Left ventricle myocardium superior (tissue), 1 donor: ENCODE measurements at places on chromosomes 7 and 10.

GRCh38 chr7:100467638-100468373, 3.7 kb upstream of the SPACDR start:
- no peak for DNase-seq

DNA sequence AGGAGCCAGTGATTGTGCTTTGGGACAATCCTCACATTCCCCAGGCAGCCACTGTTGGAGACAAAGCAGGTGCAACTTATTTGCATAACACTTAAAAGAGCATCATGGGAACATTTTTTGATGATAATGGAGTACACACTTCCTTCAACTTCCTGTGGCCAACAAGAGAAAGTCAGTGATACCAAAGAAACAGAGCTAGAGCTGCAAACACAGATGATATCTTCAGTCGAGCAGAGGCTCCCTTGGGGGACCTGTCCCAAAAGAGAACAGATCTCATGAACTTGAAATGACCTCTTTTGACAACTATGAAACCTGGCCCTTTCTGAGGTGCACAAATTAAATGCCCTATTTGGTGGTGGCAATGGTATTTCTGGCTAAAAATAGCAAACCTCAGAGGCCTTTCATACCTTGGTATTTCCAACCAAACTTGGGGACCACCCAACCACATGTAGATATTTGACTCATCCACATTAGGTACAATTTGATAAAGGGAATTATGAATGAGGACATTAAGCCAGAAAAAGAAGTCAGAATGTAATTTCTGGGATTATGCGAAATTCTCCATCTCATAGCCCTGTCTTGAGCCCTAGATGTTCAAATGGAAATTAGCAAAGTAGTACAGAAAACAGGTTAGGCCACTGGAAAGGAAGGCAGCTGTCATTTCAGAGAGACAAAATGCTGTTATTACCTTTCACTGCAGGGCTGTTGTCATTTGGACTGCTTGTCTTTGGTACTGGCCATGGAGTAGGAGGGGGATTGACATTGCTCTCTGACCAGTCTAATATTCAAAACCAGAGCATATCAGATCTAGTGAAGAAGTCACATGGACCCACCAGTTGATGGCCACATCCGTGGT, 146.2 kb downstream of the ICA1 start:
- no peak for DNase-seq

DNA sequence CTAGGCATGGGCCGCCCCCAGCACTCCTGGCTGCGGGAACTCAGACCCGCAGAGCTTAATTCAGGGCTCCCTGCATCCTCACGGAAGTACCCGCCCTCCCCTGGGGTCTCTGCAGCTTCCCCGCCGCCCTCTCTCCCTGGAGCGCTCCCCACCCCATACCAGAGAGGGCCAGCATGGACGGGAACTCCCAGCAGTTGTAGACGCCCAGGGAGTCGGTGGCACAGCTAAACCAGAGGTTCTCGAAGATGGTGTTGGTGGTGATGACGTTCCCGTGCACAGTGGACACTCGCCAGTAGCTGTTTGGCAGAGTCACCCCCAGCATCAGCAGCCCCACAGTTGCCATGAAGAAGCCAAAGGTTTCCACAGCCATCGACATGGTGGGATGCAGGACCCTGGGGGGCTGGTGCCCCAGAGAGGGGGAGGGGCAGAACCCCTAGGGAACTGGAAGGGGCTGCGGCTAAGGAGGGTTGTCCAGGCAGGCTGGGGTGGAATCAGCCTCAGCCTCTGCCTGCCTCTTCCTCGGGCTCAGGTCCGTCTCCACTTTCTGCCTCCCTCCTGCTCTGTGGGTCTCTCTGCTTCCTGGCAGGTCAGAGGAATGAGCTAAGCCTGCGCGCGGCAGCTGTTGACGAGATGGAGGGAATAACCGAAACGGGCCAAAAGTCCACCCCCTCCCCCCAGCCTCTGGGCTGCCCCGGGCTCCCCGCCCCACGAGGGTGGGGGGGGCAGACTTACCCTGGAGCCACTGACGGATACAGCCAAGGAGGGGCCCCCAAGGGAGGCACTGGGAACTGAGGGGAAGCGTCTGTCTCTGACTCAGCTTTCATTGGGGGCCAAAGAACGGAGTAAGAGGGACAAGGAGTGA, at the start of gene CLDN15:
Gene CLDN15, minus strand, starts transcription at position 597 of the 862 bp plus-strand sequence. Its CDS starts 221 bp downstream, at position 376.
- peak; percentile 91 for DNase-seq

DNA sequence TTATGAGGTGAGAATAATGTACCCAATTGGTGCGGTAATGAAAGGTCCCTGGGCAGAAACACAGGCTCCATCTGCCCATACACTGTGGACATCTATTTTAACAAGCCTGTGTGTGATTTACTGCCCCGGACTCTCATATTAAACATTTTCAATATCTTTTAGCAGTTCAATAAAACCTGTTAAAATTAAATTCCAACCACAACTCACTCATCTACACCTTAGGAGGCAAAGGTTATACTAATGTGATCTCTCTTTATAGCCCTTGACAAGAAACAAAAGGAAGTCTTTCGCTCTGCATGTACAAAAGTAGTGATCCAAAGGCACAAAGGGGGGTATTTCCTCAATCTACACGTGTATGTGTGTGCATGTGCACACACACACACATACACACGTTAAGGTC, 186.0 kb downstream of the PARD3 start:
- no peak for DNase-seq

GRCh38 chr7:132292803-132293202, 283.5 kb downstream of the PLXNA4 start:
- DNase-seq = no peak

DNA sequence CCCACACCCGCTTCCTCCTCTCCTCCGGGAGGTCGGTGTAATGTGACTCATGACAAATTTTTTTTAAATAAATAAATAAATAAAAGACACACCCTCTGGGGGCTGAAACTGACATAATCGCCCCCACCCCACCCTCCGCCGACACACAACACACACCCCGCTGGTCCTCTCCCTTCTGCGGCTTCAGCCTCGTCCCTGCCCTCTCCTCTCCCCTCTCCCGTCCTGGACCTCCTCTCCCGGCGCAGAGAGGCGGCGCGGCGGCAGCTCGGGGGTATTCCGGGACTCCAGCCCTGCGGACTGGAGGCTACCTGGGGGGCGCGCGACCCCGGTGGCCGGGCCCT, 686 bp downstream of the ABI1 start:
- peak; percentile 68 for DNase-seq

DNA sequence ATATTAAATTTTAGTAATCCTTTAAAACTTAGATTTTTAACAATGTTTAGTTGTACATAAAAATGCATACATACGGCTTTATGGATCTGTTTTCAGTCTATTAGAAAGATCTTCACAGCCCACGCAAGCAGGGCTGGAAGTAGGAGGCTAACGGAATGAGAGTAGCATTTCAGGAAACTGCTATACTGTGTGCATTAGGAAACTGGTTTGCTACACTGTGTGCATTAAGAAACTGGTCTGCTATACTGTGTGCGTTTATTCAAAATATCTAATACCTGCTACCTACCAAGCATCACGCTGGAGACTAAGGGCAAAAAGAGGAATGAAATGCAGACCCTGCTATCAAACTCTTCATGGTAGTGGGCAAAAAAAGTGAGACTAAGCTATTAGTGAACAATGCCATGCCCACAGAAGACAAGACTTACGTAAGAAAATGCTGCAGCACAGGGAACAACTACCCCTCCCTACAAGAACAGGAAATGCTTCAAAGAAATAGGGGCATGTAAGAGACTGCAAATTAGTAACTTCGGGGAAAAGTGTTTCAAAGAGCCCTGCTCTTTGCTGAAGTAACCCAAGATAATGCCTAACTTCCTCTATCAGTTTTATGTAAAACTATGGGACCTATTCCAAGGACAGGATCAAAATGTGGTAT, 11.3 kb downstream of the RAB11FIP2 start:
- DNase-seq = no peak

DNA sequence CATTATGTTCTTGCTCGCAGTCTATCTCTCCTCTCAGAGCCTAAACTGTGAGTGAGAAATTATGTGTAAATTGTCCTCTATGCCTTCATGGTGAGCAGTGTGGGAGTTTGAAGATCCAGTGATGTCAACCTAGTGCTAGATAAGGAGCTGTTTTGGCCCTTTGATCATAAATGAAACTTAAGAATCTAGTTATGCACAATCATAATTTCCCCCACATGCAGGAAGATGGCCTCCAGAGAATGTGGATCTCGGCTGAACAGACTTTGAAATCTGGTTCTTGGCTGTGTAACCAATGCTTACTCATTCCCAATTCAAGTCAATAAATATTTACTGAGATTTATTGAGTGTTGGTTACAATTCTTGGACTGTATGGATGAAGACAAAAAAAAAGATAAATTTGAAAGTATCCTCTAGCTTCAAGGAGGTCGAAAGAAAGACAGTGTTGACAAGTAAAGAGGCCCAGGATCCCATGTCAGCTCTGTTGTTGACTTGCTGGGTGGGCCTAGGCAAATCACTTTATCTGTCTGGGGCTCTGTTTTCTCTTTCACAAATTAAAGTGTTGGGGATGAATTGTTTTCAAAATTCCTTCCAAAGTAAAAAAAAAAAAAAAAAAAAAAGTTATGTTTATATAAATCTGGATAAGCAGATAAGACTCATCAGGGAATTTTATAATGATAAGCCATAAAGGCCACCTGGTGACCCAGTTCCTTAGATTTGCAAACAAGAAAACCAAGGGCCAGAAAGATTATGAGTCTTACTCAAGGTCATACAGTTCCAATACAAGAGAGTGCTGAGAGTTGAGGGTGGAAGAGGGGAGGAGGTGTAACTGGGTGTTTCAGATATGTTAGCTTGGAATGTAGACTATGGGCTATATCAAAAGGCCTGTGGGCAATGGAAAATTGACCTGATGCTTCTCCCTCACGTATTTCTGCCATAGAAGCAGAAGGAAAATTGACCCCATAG, 969.9 kb downstream of the KCNMA1 start:
- no peak for DNase-seq

DNA sequence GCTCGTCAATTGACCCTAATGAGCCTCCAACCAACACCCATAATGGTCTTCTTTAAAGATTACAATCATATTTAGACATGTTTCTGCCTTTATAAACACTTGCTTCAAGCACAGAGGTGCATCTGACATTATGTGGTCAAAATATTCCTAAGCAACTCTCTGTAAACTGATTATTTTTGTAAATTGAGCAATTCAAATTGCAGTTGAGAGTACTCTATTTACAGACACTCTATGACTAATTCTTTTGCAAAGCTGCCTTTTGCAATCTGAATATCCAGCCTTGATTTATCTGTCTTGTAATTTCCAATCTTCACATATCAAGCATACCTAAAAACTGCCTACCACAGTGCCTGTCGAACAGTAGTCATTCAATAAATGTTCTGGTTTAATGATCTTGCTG, 112.0 kb downstream of the PDE1C start:
- DNase-seq = no peak
